Activated T-helper 1 cell treated with Interleukin-2 at 50 U/mL for 16 hours (primary cell): ENCODE measurements at places on chromosomes 6 and 20.

GRCh38 chr6:144500892-144501291, 215.8 kb downstream of the UTRN start:
- no peak for DNase-seq

- DNase-seq, result no peak
Observed at GRCh38 chr20:6703047-6703446, 64.4 kb upstream of the BMP2 start.

GRCh38 chr6:129750360-129750759, 40.4 kb upstream of the ARHGAP18 start:
- DNase-seq, result no peak

DNA sequence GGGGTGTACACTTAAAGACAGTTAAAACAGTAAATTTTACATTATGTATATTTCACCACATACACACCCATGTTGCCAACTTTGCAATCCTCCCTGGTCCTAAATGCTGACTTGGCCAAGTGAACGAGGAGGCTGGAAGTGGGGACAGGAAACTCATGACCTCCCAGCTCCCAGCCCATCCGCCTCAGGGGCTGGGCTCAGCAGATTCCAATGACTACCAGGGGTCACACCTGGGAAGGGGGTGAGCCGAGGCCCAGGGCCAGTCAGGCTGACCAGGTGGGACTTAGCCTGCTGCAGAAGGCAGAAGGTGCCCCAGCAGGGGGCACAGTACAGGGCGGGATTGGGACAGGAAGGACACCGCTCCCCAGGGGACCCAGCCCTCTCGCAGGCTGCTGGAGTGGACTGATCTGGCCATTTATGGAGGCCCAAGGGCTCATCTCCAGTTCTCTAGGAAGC, 2.4 kb downstream of the SIGLEC1 start:
- no peak for DNase-seq

- no peak for DNase-seq
Observed at GRCh38 chr6:44332585-44332984, 9.9 kb upstream of the SPATS1 start.

- DNase-seq, result no peak
Observed at GRCh38 chr6:12353731-12354130, 63.6 kb downstream of the EDN1 start.

DNA sequence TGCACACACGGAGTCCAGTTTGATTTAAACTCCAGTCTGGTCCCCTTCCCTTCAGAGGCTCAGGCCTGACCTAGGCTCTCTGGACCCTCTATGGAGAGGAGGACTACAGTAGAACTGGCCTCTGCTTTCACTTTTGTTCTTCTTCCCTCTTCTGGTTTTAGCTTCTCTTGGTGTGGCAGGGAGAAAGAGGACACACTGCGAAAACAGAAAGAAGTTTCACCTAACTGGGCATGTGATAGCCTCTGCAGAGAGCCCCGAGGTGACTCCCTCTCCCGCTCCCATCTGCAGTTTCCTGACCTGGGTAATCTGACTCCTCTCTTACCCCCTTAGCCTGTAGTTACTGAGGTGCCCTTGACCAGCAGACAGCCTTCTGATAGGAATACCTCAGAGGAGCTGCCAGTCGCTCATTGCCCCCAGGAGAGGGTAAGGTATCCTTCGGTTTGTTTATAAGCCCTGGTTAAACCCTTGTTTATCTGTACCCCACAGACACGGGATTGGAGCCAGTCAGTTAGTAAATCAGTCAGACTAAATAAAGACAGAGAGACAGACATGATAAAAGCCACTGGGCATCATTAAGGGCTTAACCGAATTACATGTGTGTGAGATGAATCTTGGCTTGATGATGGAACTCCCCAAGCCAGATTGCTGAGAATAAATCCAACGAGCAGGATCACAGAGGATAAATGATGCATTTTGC, 12.0 kb upstream of the DTNBP1 start:
- DNase-seq, result no peak

GRCh38 chr6:111524735-111525134, 41.7 kb upstream of the REV3L start:
- no peak for DNase-seq

DNA sequence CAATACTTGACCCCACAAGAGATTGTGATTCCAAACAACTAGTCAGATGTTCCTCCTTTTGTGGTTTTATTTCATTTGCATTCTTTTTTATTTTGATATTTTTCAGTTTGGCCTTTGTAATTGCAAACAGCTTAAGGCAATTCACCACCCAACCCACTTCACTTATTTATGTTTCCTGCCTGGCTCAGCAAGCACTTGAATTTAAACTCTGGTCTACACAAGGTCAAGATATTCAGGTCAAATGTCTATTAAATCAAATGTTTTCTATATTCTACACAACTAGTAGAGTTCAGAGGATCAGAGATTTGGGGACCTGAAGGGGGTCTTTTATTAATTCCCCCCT, 100.1 kb downstream of the SGK1 start:
- no peak for DNase-seq

DNA sequence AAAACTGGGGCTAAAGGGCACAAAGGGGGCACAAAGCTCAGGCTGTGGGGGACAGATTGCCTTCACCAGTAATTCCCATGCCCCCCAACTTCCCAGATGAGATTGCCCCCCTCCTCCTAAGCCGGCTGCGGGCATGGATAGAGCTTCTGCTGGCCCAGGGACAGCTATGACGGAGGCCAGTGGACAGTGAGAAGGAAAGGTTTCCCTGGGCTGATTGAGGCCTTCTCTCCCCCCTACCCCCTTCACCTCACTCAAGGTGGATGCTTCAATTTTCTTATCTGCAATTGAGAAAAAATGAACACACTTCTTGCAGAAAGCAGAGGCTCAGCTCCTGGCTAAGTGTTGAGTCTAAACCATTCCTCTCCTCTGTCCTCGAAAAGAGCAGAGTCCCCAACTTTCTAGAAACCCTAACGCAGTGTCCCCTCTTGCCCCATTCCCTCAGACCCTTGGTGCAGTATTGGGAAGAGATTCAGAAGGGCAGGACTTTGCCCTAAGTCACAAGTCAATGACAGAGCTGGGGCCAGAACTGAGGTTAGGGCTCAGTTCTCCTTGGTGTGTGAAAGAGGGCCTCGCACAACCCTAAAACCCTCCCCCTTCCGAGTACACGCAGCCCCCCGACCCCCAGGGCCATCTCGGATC, 808 bp downstream of the SDC4 start:
- DNase-seq, result no peak

GRCh38 chr6:30875244-30876038, 8.9 kb upstream of the DDR1 start:
- DNase-seq, result no peak

DNA sequence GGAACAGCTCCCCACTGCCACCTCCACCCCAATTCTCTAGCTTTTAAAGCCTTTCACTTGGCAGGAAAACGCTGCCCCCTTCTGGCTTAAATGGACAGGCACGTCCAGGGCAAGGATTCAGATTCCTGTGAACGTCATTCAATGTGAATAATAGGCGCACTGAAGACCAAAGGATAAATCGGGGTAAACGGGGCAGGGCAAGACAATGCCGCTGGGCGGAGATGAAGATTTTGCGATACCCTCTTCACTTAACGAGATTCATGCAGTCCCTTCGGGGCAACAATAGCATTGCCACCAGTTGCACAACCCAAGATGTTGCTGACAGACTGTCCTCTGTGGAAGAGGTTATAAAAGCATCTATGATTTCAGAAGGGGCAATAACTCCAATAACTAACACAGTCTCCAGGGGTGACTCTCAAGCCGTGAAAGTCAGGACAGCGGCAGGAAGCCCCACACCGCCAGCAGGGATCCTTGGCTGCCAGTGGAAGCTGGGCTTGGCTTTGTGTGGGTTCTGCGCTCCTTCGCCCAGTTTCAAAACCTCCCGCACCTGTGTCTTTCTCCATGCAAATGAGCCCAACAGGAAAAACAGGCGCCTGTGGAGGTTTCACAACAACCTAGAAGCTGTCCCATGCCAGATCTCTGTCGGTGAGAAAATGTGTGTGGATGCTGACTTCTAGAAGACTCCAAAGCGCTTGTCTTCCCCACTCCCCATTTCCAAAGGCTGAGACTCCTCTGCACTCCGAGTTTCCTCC, 291.8 kb downstream of the BMP7 start:
- no peak for DNase-seq

- DNase-seq, result no peak
Observed at GRCh38 chr6:14719270-14719669, 526.6 kb upstream of the JARID2 start.
